D341Med (cell line): ENCODE measurements at places on chromosomes 3 and 15.

DNA sequence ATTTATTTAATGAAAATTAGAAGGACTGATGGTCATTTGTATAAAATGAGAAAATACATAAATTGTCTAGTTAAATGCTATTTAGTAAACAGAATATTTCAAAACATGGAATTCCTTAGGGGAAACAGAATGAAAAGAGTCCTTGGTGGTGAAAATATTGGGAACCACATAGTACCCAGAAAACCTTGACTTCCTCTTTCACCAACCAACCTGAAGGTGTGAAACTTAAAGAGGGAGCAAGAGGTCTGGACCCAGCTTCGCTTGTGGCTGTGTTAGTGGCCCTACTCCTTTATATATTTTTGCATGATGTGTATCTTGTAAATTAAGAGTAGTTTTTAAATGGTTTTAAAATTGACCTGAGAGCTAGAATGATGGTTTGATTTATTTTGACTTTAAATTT is 64.2 kb downstream of the MAP2K5 start:
- DNase-seq = no peak

DNA sequence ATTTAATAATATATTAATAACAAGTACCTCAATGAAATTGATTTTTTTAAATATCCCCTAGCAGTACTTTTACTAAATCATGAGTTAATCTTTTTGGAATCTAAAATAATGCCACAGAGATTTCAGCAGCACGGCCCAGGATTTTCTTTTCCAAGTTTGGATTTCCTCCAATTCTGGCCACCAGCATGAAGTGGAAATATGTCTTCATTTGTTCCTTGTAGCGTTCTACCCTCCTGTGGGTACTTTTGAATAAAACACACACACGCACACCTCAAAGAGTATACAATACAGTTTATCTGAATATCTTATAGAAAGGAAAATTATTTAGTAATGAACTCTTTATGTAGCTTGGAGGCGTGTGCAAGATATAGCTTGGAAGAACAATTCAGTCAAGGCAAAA is 125.1 kb upstream of the STT3B start:
- no peak for DNase-seq

DNA sequence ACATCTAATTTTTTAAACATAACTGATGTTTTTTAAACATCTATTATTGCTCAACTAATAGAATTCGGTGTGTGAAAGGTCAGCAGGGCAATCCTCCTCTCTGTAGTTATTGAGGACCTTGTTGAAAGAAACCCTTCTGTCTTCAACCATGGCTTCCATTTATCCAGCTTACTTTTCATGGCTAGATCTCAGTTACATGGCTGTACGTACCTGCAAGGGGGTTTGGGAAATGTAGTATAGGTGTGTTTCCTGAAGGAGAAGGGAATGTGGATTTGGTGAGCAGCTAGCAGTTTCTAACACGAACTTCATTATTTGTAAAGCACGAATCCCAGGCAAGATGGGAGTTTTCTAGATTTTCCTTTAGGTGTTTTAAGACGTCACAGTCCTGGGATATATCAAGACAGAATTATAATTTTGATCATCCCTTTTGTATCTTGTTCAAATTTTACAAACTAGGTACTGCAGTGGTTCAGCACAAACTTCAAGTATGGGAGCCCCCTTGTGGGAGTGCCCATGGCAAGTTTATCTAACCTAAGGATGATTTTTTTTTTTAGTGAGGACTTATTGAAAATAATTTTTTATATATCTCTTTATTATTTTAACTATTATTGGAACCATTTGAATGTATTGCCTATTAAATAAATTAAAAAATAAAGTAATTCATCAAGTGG is 41.6 kb downstream of the FBXL2 start:
- no peak for DNase-seq

DNA sequence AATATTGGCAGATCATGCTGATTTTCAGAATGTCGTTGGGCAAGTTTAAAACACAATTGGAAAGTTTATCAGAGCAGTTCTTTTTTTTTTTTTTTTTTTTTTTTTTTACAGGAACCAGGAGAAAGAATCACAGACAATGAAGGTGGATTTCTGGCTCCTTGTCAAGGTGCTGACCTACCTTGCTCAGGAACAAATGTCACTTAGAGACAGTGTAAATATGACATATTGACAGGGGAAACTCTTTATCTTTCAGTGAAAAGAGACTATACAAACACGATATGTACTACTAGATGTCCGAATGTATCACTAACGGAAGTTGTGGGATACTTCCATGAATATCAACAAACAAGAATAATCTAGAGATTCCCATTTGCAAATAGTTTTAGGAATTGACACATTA is 237.3 kb downstream of the FMN1 start:
- no peak for DNase-seq

- DNase-seq = no peak
These were observed 118.4 kb downstream of the CTNNB1 start for GRCh38 chr3:41317718-41318117.

GRCh38 chr3:153215966-153216365 is 53.9 kb downstream of the RAP2B start:
- no peak for DNase-seq

GRCh38 chr3:56744016-56744415 is 57.7 kb downstream of the ARHGEF3 start:
- no peak for DNase-seq

DNA sequence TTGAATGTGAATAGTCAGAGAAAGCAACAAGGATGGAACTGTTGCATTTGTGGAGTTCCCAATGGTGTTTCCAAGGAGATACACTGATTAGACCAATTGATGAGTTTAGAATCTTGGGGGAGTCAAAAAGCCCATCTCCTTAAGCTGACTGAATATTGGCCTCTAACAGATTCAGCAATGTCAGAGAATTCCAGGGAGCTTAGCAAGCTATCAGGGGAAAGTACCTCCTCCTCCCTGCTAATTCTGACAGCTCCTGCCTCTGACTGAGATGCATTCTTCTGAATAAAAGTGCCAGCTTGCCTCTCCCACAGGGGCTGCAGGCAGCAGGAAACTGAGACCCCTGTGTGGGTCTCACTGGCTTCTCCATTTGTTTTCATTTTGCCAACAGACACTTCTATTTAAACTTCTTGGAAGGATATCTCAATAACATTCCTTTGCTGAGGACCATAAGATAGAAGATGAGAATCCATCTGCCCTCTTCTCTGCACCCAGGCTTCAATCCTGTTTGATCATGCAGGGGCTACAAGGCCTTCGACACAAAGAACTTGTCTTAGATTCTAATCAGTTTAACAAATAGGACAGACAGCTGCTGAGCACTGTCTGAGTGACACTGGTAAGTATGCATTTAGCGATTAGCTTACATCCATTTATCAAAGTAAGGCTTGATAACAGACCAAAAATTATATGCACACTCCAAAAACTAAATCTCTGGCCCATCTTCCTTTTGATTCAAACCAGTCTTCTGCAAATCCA is 1080.8 kb downstream of the TUSC7 start:
- no peak for DNase-seq

DNA sequence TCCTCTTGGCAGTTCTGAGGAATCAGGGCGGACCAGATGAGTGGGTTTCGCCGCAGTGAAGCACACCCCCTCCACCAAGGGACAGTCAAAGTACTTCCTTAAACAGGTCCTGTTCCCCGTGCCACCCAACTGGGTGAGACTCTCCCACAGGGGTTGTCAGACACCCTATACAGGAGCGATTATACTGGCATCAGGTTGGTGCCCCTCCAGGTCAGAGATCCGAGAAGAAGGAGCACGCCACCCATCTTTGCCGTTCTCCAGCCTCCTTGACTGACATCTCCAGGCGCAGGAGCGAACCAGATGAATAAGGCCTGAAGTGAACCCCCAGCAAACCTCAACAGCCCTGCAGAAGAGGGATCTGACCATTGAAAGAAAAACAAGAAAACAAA is 108.1 kb upstream of the ZBTB20 start:
- DNase-seq = no peak

DNA sequence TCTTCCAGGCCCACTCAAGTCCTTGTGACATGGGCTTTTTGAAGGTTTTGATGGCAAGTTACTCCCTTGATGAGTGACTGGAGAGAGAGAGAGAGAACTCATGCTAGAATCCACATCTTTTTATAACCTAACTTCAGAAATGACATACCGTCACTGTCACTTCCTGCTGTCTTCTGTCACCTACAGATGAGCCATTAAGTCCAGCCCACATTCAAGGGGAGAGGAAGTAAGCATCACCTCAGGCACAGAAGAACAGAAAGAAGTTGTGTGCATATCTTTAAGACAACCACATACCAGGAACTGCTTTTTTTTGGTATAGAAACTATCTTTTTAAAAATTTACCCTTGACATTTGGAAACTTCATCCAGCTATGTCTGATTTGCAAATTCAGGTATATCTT is 16.6 kb upstream of the TXNRD3 start:
- DNase-seq = no peak

GRCh38 chr3:171283183-171283847 is 176.9 kb downstream of the TNIK start:
- no peak for DNase-seq

GRCh38 chr15:68678746-68679145 is 100.0 kb downstream of the CORO2B start:
- no peak for DNase-seq

- DNase-seq = no peak
These were observed 307.8 kb upstream of the TPM1 start for GRCh38 chr15:62734706-62735105.

DNA sequence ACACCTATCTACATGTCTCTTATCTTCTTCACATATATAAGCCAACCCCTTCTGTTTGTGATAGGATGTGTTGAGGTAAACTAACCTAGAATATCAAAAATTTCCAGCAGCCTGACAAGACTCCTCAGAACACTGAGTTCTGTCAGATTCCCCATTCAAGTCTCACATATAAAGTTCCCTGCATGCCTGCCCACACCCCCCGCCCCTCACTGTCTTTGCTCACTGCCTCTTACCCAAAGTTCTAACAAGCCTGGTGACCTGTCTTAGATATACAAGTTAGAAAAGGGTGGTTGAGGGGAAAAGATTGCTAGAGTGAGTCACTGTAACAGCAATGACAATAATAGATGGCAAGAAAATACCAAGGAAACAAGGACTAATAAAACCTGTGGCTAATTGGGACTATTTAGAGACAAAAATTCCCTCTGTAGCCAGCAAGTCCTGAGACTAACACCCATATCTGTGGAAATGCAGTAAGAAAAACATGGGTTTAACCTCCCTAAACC is 40.1 kb downstream of the FBXO22 start:
- DNase-seq = no peak

GRCh38 chr15:22808761-22809280 is 22.4 kb downstream of the NIPA1 start:
- no peak for DNase-seq

DNA sequence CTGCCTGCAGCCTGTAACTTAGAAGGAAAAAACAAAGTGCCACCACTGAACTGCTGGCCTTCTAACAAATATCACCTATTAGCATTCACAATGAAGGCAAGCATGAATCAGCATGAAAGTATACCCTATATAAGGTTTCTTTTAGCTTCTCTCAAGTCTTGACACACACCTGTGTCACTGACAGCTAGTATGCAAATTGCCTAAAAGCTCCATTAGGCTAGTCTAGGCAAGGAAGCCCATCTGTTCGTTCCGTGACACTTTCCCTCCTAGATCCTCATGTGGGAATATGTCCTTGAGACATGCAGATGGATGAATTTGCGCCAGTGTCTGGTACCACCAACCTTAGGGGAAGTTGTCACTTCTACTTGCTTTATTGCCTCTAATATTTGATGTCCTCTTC is 129.3 kb downstream of the RBMS3 start:
- DNase-seq = no peak

- no peak for DNase-seq
These were observed 1.6 kb downstream of the BOC start for GRCh38 chr3:113212844-113213375.

- no peak for DNase-seq
These were observed 19.3 kb downstream of the IQGAP1 start for GRCh38 chr15:90407336-90407735.

GRCh38 chr3:140420621-140421357 is 257.1 kb upstream of the TRIM42 start:
- no peak for DNase-seq

- DNase-seq = no peak
These were observed 332.5 kb upstream of the TPRG1 start for GRCh38 chr3:188839187-188839695.

DNA sequence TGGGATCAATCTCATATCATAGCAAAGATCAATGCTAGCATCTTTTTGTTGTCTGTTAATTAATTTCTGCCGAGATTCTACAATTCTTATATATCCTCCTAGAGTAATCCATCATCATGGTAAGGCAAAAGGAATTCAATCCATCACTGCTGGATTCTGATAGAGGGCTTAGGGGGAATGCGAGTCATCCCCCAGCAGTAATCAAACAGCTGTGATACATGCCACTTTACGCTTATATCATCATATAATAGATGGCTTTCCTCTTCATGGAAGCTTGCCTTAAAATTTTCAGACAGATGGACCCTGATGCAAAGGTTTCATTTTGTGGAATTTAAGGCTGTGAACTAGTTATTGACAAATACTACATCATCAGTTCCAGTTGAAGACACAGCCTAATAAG is 645.9 kb downstream of the CADM2 start:
- no peak for DNase-seq

DNA sequence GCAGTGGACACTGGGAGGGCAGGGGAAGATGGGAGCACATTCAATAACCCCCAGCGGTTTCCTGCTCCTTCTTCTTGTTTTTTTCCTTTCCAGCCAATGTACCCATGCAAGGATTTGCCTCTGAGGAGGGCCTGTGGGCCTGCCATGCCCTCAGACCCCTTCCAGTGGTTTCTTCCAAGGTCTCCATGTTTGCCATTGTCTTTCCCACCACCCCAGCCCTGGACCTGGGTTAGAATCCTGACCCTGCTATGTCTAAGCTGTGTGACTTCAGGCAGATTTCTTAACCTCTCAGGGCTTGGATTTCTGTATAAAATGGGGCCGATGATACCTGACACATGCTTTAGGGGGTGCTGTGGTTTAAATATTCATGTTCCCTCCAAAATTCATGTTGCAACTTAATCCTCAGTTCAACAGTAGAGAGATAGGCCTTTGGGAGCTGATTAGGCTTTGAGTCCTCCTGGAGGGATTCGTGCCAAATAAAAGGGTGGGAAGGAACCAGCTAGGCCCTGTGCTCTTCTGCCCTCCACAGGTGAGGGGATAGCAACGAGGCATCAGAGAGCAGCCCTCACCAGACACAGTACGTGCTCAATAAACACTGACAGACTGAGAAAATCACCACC is 46.3 kb upstream of the FLNB start:
- DNase-seq = no peak

DNA sequence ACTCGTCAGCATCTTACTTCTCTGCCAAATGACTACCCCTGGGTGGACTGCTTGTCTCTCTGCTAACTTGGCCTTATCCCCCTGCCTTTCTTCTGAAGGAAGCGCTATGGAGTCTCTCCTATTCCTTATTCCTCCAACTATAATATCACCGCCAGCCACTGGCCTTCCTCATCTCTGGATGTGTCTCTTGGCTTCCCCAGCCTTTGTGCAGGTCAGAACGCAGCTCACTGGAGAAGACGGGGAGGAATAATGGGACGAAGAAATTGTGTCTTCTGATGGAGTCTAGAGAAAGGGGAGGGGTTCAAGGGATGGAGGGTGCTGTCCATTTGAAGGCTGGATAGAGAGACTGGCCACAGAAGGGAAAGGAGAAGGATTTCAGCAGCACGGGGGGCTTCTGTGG is 16.9 kb downstream of the ITGA11 start:
- DNase-seq = no peak

- no peak for DNase-seq
These were observed 69.3 kb upstream of the RPL35A start for GRCh38 chr3:197880491-197881269.
